ENCODE measurements at places on chromosomes 1 and 21. TPM values are rescaled to one million over a fixed set of nuclear protein-coding genes. Genes with fewer than 3 reads are reported as not detected.
A peak's percentile ranks its signal among the peaks of the same experiment; 100 is the strongest.

The ADGRL2 gene
- total RNA-seq, result 71.2 TPM

GRCh38 chr1:84479998-84480397 lies 932 bp downstream of the RPF1 start:
- H3K27me3 ChIP-seq, result peaks cover 9% of the 10 kb centered on the region
- DNase-seq, result no peak
- H3K4me1 ChIP-seq, result peaks cover 6% of the 10 kb centered on the region
- peak overlapping the region; percentile 97 for H3K27ac ChIP-seq

GRCh38 chr1:19342894-19343616 lies 30.9 kb downstream of the SLC66A1 start:
- peaks cover 13% of the 10 kb centered on the region for H3K27me3 ChIP-seq
- no peak overlapping the region for H3K4me3 ChIP-seq
- no peak for DNase-seq
- peaks cover 17% of the 10 kb centered on the region for H3K4me1 ChIP-seq

- H3K27me3 ChIP-seq, result peaks cover 3% of the 10 kb centered on the region
- H3K4me1 ChIP-seq, result peaks cover 11% of the 10 kb centered on the region
- DNase-seq, result no peak
- H3K27ac ChIP-seq, result no peak overlapping the region
Observed at GRCh38 chr1:110595353-110595710, 10.8 kb downstream of the KCNA2 start.

GRCh38 chr1:212367474-212368072 lies 47.1 kb downstream of the PACC1 start:
- H3K4me3 ChIP-seq, result no peak overlapping the region
- H3K36me3 ChIP-seq, result peaks cover 13% of the 10 kb centered on the region
- H3K27me3 ChIP-seq, result peaks cover 1% of the 10 kb centered on the region
- H3K4me1 ChIP-seq, result no peaks in the 10 kb centered on the region

- no peaks in the 10 kb centered on the region for H3K27me3 ChIP-seq
- no peak overlapping the region for H3K4me3 ChIP-seq
- H3K4me1 ChIP-seq, result no peaks in the 10 kb centered on the region
- no peaks in the 10 kb centered on the region for H3K36me3 ChIP-seq
Observed at GRCh38 chr1:211082824-211083223, 51.1 kb downstream of the KCNH1 start.

All from glutamatergic neuron (in vitro differentiated cells).